ENCODE measurements at places on chromosomes 2 and 18.

- DNase-seq, result no peak
These were observed 7.2 kb upstream of the ACKR3 start for GRCh38 chr2:236562434-236562833.

DNA sequence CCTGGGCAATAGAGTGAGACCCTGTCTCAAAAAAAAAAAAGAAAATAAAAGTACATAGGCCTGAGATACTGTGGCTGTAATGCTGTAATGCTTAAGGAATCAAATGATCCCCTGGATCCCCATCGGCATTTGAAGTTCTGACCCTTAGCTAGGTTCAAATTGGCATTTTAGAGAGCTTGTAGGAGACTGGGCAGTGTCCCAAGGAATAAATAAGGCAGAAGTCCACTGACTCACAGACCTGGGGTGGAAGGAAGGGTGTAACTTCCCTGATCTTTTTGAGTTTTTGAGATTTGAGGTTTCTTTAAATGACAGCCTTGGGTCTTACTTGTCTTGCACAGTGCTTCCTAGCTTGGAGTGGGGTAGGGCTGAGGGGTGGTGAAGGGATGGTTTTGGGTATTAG is 553.7 kb downstream of the SLC4A3 start:
- no peak for DNase-seq

GRCh38 chr2:207926133-207926988 is 99.0 kb downstream of the PLEKHM3 start:
- no peak for DNase-seq

DNA sequence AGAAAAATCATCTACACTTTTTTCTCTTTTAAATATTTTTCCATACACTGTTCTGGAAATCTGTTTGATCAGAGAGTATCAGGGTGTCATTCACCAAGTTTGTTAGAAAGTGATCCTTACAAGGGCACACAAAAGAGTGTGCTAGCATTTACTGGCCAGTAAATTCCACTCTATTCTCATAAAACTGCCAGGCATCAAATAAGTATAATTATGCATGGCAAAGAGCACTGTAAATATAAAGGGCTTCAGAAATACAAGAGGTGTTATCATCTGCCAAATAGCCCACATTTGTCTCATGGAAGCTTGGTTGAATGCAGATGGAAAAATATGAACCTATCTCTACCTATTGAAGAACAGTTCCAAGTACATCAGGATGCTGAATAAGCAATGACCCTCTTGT is 847.3 kb upstream of the ACVR2A start:
- DNase-seq, result no peak

DNA sequence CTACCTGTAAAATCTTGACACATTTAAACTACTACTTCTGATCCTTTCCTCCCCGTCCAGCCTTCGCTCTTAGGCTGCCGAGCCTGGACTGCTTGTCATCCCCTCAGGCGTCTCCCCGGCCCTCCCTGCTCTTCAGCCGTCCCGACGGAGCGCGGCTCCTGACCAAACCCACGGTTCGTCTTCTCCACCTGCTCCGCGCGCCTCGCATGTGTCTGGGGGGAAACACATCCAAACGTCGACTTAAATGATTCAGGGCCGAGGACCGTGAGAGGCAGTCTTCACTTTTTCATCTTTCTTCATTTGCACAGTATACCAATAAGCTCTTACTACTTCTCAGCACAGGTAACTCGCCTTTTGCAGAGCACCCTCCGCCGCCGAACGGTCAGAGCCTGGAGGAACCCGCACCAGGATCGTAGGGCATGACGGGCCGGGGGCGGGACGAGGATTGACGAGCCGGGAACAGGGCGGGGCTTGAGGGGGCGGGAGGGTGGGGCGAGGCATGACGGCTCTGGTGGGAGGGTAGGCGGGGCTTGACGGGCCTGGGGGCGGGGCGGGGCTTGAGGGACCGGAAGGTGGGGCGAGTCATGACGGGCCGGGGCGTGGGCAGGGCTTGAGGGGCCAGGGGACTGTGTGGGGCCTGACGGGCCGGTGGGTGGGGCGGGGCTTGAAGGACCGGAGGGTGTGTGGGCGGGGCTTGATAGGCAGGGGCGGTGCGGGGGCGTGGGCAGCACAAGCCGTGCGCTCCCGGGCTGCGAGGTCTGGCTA is at the start of gene SEH1L:
Gene SEH1L (plus strand): TSS at position 727 of the 765 bp plus-strand sequence. CDS start 111 bp downstream, outside the sequence.
- peak; percentile 99 for DNase-seq

DNA sequence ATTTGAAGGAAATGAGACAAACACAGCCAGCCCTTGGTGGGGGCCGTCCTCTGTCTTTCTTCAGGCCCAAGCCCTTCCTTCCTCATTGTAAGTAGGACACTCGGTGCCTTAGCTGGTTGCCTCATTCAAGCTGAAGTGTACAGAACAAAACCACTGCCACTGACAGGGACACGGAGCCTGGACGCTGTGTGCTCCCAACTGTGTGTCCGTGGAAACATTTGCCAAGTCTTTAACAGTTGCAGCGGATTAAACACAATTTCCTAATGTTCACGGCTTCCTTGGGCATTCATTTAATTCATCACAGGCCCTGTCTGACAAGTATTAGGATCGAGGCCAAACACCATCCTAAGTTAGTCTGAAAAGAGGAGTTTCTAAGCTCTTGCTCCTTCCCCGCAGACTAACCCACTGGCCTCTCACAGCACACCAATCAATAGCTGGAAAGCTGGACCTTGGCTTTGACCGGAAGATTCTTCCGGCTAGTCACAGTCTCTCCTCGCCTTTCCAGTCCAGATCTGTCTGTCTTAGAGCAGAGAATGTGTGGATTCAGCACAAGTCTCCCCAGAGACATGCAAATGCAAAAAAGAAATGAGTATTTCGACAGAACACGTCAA is 68.7 kb upstream of the ACSL3 start:
- DNase-seq, result no peak

DNA sequence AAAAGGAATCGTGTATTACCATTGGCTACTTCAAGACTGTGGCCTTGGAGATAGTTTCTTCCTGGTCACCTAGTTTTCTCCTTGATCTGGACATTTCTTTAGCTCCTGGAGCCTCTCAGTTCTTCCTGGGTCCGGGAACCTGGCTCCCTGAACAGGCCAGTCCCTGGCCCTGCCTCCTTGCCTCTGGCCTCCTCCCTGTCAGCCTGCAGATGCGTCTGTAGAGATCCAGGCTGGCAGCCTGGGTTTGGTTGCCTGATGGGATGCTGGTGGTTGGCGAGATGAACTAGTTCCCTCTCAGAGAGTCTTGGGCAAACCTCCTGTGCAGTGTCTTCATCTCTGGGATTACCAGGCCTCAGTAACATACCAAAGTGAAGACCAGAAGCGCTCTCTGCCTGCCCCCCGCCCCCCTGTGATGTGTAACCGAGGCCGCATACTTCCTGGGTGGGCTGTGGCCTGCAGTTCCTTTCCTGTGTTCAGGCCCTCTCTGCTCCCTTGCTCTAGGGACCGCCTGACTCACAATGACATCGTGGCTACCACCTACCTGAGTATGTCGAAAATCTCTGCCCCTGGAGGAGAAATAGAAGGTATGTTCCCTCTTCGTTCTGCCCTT is 85.4 kb downstream of the DYSF start:
- no peak for DNase-seq

GRCh38 chr2:74188018-74188601 is 9.4 kb upstream of the MOB1A start:
- no peak for DNase-seq

DNA sequence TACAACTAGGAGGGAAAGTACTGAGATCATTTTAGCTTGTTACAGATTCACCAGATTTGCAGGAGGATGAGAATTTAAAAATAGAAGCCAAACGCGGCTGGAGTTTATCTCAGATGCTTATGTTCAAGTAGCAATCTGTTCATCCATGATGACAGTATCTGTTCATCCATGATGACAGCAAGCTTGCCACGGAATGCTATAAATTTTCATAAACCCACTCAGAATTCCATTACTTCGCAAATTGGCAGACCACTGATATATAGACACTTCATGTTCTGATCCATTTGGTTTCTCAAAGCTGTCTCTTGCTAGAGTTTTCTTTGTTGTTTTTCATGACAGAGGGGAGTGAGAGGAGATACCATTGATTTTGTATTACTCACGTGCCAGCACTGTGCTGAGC is 84.2 kb downstream of the GAREM1 start:
- DNase-seq, result no peak

- no peak for DNase-seq
These were observed 48.7 kb upstream of the GLS start for GRCh38 chr2:190831941-190832340.

DNA sequence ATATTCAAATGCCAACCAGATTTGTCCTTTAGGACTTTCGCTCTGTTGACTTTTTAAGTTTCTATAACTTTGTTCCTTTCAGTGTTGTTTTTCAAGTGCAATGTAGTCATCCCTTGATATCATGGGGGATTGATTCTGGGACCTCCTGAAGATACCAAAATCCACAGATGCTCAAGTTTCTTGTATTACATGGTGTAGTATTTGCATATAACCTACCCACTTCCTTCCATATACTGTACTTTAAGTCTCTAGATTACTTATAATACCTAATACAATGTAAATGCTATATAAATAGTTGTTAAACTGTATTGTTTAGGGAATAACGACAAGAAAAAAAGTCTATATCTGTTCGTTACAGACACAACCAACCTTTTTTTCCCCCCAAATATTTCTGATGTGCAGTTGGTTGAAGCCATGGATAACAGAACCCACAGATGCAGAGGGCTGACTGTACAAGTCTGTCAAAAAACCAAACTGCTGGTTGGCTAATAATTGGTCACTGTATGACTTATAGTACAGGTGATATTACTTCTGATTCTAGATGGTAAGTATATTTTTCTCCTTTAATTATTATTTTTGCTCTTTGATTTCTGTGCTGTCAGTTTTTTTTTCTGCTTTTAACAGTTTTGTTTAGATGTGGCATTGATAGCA is 201.7 kb upstream of the STON1 start:
- no peak for DNase-seq

- no peak for DNase-seq
These were observed 333.7 kb downstream of the CYP26B1 start for GRCh38 chr2:71813807-71814470.

Data from activated CD4-positive, alpha-beta T cell treated with anti-CD3 and anti-CD28 coated beads, Interleukin-2, amount 50 U/mL, for 24 hours (primary cell).